ENCODE measurements at places on chromosomes 6 and 20. TPM values are rescaled to one million over a fixed set of nuclear protein-coding genes. Genes with fewer than 3 reads are reported as not detected.

GRCh38 chr6:132974122-132974521, 159.8 kb downstream of the RPS12 start:
- no peak for DNase-seq

DNA sequence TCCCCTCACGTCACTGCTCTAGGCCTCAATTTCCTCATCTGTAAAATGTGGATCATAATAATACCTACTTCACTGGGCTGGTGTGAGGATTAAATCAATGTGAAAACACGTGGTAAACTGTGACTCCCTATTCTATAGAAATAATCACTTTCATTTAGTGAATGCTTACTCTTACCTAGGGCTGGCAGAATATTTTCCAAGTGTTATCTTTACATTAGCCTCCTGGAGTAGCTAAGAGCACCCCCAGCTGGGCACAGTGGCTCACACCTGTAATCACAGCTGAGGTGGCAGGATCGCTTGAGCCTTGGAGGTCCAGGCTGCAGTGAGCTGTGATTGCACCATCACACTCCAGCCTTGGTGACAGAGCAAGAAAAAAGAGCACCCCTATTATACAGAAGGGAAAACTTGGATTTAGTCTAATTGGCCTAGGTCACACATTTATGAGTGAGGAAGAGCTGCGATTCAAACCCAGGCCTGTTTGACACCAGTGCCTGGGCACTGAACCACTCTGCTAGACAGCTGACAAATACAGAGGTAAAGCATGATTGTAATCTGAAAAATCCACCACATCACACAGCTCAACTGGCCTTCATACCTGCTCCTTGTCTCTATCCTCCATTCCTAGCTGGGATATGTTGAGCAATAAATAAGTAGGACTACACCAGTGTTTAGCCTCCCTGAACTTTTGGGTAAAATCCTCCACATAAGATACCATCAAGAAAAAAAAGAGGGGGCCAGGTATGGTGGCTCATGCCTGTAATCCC, 1.4 kb upstream of the SNTA1 start:
- no peak for DNase-seq

DNA sequence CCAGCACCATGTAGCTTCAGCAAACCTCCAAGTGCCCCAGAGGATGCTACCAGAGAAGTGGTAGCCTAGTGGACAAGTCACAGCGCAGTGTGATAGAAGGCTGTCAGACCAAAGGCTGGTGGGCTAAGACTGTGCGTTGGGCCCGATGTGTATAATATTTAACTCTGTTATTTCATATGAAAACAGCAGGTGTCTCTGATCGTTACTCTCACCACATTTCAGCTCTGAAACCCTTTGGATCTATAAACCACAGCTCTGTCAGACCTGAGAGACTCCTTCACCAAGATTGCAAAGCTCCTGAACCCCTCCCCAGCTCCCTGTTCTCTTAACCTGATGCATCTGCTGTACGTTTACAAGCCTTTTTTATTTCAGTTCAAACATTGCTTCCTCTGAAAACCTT, 43.8 kb downstream of the ISM1 start:
- no peak for DNase-seq

GRCh38 chr6:138971601-138972000, 16.5 kb downstream of the REPS1 start:
- peak; percentile 53 for DNase-seq

DNA sequence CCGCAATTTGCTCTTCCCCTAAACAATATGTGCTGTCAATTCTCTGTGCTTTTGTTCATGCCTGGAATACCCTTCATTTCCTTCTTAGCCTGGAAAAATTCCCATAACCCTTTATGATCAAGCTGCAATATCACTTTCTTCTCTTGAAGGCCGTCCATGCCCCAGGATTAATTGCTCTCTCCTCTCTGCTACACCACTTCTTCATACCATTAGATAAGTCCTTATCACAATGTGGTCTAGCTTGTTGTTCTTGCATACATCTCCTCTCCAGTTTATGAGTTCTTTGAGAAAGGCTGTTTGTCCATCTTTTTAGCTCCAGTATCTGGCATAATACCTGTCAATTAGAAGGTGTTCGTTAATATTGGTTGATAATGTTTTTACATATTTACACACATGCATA, 111.2 kb upstream of the SAMD5 start:
- no peak for DNase-seq

DNA sequence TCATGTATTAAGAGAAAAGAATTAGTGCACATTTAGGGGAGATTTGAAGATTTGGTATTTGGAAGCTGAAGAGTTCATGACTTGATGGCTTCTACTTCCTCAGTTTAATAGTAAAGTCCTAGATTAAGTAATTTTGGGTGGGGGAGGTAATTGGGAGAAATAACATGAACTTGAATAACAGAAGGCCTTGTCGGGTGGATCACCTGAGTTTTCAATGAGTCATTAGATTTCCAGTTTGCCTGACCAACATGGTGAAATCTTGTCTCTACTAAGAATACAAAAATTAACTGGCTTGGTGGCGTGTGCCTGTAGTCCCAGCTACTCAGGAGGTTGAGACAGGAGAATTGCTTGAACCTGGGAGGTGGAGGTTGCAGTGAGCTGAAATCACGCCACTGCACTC, 181.0 kb downstream of the GJA1 start:
- no peak for DNase-seq

GRCh38 chr6:17494177-17494576, 100.8 kb downstream of the CAP2 start:
- no peak for DNase-seq

DNA sequence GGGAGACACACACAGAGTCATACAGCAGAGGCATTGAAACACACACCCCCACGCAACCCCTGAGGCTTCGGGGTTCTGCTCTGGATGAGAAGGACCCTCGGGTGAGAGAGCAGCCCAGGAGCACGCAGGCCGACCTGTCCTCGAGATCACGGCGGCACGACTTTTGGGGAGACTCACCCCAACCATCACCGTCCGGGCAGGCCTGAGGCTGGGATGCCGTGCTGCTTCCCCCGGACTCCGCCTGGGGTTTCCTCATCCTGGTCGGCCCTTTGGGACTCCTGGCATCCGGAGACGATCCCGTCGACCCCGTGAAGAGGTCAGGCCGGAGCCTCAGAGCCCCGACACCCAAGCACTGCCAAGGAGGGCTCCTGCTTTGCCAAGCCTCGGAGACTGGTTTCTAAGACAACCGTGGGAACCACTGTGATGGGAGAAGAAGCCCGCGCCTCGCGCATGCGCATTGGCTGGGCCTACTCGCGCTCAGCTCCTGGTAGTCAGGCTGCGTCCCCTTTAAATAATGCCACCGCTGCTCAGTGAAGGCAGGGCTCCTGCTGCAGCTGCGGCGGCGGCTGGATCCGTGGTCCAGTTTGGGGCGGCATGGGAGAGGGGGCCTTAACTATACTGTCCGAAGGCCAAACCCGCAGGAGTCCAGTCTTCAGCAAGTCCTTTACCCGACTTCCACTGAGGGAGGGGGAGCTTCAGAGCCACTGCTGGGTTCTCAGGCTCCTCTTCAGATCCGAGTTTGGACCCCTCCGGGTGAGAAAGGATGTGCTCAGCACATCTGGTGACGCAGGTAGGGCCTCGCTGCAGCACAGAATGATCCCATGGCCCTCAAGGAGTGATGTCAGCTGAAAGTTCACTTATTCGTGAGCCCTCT, 171.4 kb upstream of the ZNF337 start:
- DNase-seq: peak; percentile 66

The SMPDL3A gene
- 19.6 TPM for total RNA-seq

The COL21A1 gene
- 29.5 TPM for total RNA-seq
